Stimulated activated CD8-positive, alpha-beta memory T cell treated with anti-CD3 and anti-CD28 coated beads, Interleukin-15, amount 100 ng/mL, for 24 hours (primary cell): ENCODE measurements at places on chromosomes 13 and 19.

GRCh38 chr19:10193790-10194499 is 808 bp downstream of the DNMT1 start:
- no peak for DNase-seq

- peak; percentile 65 for DNase-seq
Observed at GRCh38 chr19:58439576-58440554, at the start of gene ZNF132. Gene ZNF132, minus strand, starts transcription at chr19:58440153. Its CDS starts 332 bp downstream, at chr19:58439821.

DNA sequence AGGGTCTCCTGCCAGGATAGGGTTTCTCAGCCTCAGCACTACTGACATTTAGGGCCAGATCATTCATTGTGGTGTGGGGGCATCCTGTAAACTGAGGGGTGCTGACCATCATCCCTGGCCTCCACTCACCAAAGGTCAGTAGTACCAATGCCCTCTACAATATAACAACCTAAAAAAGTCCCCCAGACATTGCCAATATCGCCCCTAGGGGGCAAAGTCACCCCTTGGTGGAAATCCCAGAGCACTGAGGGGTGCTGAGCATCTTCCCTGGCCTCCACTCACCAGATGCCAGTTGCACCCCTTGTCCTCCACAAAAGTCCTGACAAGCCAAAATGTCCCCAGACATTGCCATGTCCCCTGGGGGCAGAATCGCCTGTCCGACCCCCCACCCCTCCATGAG is 21.6 kb downstream of the CPAMD8 start:
- DNase-seq, result no peak

- no peak for DNase-seq
Observed at GRCh38 chr13:111549464-111549863, 229.0 kb downstream of the TEX29 start.

- DNase-seq, result no peak
Observed at GRCh38 chr19:18782559-18783225, 8.4 kb downstream of the COMP start.

DNA sequence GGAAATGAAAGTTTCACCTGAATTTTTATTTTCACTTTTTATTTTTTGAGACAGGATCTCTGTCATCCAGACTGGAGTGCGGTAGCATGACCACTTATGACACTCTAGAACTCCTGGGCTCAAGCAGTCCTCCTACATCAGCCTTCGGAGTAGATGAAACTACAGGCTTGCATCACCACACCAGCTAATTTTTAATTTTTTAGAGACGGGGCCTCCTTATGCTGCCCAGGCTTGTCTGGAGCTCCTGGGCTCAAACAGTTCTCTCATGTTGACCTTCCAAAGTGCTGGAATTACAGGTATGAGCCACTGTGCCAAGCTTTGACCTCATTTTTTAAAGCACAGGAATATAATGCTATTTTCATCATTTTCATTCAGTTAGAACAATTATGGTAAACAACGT is 297.0 kb upstream of the KLHL1 start:
- DNase-seq, result no peak

GRCh38 chr13:99500839-99501183 is 461 bp upstream of the TM9SF2 start:
- DNase-seq, result no peak

GRCh38 chr19:18097993-18098890 is 664 bp downstream of the MAST3 start:
- no peak for DNase-seq

DNA sequence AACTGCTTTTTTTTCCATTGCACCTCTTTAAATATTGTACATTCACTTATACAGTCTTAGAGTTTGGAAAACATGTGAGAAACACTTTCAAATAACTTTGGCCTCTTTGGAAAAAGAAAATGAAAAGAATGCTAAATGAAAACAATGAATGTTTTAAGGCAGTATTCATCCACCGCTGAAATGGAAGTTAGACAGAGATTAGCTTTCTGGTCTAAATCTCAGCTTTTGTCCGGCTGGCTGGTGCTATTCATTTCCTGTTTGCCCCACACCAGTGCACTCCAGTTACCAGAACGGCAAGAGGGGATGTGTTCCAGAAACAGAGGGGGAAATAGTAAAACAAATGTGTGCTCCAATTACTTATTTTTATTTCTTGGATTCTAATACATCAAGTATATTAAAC is 1201.3 kb downstream of the EFNB2 start:
- no peak for DNase-seq
